ENCODE measurements at places on chromosomes 11 and 22. TPM values are rescaled to one million over a fixed set of nuclear protein-coding genes. Genes with fewer than 3 reads are reported as not detected.

GRCh38 chr22:34904486-34904885, 161.5 kb upstream of the ISX start:
- no peak for DNase-seq

The SUSD2 gene
- polyA plus RNA-seq = 15.1 TPM

The SYT7 gene
- 4.7 TPM for polyA plus RNA-seq

- DNase-seq = no peak
These were observed 173.4 kb downstream of the DDX10 start for GRCh38 chr11:108838102-108838791.

GRCh38 chr11:62882431-62882749, 1.7 kb downstream of the SLC3A2 start:
- no peak for DNase-seq

The TUBA8 gene
- polyA plus RNA-seq = 3.9 TPM

DNA sequence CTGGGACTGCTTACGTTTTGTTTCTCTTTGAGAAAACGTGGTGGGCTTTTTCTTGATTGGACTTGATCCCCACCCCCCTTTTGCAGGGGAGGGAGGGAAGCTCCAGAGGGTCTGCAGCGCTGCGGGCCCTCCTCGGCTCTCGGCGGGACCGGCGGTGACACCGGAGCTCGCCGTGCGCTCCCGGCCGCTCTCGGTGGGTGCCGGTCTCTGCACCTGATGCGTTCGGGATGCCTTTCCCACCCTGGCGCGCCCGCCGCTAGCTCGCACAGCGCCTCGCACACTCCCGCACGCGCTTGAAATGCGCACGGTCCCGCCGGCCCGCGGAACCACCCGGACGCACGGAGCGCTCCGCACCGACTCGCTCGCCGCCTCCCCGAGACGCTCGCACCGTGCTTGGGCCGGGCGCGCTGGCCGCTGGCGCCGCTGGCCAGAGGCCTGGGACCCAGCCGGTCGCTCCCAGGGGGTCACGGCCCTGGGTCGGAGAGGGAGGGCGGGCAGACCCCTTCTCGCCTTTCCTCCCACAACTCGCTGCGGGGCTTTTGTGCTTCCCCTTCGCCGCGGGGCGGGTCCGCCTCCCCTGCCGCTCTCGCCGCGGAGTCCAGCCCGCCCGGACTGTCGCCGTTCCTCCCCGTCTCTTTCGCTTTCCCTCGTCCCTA, 1.0 kb downstream of the ZBTB16 start:
- DNase-seq = no peak

- peak; percentile 82 for DNase-seq
These were observed 224.6 kb downstream of the MN1 start for GRCh38 chr22:27576815-27577573.

The C11orf65 gene
- 3.4 TPM for polyA plus RNA-seq

The TTC12 gene
- 48.4 TPM for polyA plus RNA-seq

The HMOX1 gene
- polyA plus RNA-seq = 50.6 TPM

DNA sequence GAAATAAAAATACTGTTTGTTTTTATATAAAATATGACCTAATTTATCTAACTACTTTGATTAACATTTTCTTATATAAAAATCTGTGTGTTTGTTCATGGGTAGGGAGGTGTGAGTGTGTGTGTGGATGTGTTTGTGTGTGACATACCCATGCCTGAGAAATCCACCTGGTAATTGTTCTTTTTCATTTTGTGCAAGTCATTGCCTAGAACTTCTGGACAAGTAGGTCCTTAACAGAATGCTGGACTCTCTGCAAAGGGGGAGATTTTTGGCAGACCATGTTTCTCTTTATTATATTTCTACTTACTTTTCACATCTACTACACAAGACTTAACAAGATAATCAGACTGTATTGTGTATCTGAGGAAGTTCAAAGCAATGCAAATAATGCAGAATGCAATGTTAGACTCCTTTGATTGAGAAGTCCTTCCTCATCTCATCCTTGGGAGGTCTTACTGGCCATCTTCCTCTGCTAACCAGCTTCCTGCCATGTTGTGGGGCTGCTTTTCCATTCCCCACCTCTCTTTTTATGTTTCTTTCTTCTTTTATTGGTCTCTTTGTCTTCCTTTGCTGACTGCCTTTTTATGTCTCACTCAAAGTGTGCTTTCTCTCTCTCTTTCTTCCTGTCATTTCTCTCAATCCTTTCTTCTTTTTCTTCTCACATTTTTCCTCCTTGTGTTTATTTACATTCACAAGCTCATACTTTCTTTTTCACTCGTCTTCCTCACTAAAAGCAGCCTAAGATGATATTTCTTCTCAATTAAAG, 1017.0 kb upstream of the CNTN5 start:
- DNase-seq = no peak

- no peak for DNase-seq
These were observed 9.2 kb downstream of the OR5A2 start for GRCh38 chr11:59417023-59417422.

DNA sequence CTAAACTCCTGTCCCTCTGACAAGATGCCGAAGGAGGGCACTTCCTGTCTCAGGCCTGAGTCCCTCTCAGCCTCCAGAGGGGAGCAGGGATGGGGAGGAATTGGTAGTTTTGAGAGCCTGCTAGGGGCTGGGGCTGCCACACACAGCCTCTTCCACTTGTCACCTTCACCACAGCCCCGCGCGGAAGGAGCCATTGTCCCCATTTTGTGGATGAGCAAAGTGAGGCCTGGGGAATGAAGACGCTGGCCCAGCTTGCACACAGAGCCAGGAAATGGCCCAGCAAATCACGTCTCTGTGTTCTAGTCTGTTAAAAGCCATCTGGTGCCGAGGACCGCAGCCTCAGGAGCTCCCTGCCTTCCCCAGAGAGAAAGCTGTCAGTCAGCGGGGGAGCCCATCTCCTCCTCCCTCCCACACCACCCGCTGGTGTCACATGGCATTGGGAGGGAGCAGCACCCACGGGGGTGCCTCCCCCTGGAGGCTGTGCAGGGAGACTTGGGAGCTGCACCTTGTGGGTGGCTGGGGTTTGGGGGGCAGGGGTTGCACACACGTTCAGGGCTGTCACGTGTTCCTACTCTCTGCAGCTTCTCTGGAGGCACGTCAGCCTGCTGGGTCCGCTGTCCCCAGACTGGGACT, 34.6 kb downstream of the RASD2 start:
- no peak for DNase-seq

Data from left kidney (tissue), 8 donors.